MG63 (cell line): ENCODE measurements at places on chromosomes 2 and 18.

DNA sequence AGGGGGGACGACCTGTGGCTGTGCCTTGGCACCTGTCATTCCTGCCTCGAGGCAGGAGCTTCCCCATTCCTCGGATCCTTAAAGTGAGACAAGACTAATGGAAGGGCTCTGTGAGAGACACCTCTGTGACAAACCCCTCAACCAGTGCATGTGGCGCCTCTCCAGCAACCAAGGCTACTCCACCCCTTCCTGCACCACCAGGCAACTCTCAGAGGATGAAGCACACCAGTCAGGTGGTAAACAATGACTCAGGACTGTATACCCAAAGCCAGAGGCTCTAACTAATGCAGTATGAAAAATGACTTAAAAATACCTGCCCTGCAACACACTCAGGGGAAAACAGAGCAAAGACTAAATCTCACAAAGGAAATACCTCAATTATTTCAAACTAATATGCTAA is 136.9 kb downstream of the UXS1 start:
- no peak for DNase-seq

GRCh38 chr2:231052494-231053451 is 3.9 kb upstream of the PSMD1 start:
- peak; percentile 84 for DNase-seq

- no peak for DNase-seq
Measured at GRCh38 chr2:9373476-9373875, 49.9 kb downstream of the ITGB1BP1 start.

DNA sequence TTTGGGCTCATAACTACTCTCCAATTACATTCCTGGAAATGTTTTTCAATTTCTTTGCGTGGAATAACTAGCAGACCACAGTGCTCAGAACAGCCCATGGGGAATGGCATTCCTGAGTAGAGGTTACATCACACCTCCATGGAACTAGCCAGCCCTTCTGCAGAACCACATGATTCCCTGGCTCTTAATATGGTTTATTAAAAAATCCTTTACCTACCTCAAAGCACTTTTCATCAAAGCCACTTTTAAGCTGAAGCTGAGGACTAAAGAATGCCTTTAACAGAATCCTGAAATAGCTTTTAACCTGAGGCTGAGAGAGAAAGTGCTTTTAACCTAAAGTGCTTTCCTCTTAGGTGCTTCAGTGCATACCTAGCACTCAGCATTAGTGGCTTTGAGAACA is 376.3 kb downstream of the ARHGAP15 start:
- no peak for DNase-seq

- DNase-seq = no peak
Measured at GRCh38 chr18:5918205-5918858, 23.0 kb upstream of the TMEM200C start.

DNA sequence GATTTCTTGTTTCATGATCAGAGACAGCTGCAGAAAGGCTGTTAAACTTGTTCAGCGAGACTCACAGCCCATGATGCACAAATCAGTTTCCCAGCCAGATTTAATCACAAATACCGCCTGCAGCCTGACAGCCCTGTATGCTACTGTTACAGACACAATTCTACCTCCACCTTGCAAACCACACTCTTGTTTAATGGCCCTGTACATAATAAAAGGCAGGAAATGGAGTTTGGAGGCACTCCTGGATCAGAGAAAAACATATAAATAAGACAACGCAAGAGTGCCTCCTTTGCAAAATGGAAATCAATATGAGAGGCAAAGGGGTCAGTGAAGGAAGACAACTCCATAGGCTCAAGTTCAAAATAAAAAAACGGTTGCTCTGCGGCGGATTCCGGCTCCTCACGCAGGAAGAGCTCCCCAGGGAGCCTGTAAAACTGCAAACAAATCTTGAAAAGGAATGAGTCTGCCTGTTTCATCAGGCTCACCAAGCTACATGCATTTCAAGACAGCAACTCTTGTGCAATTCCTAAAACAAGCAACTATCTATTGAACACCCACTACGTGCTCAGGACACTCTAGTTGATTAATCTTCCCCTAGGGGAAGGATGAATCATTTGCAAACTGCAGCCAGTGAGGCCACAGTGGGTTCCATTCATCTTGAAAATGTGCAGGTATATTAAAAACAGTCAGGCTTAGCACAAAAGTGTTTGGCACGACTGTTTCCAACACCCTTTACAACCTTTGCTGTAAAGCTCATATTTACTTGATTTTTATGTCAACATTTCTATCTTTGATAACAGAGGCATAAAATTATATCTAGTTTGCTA is 37.5 kb downstream of the TBC1D8 start:
- DNase-seq = peak; percentile 69
